ENCODE measurements at places on chromosomes 16 and 17.
A peak's percentile ranks its signal among the peaks of the same experiment; 100 is the strongest.

DNA sequence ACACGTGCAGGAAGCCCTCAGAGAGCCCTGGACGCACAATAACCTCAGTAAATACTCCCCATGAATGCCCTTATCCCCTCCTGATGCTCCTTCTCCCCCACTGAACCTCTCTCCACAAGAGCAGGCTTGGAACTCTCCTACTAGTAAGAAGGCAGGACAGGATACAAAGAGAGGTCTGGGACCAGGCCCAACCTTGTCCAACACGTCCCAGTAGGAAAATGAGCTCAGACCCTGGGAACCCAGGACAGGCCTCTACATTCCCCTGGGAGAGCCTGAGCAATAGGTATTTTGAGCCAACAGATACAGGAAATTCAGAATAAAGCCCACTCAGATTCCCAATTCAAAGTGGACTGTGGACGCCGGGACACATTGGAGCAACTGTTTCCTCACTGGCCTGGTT lies 19.2 kb downstream of the ZNF423 start:
- no peak for DNase-seq

DNA sequence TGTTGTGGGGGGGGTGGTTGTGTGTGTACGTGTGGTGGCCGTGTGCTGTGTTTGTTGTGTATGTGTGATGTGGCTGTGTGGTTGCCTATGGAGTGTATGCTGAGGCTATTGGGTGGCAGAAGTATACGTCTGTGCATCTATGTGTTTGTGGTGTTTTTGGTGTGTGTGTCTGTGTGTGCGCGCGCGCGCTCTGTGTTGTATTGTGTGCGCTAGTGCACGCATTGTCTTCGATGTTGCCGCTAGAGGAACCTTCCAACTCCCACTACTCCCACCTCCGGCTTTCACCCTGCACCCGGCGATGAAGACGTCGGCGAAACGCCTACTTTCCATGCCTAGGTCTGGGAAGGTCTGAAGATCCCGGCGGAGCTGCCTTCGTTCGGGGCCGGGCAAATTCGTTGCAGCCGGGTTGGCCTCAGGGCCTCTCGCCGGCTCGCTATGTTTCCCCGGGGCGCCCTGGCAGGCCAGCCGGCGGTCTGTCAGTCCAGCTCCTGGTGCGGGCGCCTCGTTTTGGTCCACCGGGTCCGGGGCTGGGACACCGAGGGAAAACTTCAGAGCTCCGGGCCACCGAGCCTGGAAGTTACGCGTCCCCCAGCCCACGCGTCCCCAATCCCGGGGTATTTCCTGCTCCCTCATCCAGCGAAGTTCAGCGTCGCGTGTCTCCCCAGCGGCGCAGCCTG lies 5.2 kb upstream of the DLX4 start:
- peak; percentile 18 for DNase-seq

DNA sequence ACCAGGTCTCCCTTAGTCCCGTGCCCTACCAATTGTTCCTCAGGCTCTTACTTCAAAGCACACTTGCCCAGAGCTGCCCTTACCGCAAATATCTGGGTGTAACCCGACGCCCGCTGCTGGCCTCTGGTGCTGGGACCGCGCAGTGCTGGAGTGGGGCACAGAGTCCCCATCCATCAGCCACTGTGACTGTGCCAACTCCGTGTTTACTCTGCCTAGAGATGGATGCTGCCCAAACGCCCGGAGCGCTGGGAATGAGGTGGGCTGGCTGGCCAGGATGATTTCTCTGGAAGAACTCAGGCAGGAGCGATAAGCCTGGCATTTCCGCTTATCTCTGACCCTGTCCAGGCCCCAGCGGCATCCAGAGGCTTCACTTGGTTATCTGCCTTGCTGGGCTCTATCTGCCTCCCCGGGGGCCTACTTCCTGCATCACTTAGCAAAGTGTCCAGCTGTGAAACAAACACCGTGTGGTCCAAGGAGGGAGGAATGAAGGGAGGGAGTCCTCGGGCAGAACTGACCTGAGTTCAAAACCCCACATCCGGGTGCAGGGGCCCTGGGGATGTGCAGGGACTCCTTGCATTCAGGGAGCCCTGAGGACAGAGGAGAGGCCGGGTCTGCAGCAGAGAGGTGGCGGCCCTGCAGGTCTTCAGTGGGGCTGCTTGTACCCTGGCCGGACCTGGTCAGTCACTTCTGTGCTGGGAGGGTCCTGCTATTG lies 9.4 kb upstream of the MYLK3 start:
- no peak for DNase-seq

DNA sequence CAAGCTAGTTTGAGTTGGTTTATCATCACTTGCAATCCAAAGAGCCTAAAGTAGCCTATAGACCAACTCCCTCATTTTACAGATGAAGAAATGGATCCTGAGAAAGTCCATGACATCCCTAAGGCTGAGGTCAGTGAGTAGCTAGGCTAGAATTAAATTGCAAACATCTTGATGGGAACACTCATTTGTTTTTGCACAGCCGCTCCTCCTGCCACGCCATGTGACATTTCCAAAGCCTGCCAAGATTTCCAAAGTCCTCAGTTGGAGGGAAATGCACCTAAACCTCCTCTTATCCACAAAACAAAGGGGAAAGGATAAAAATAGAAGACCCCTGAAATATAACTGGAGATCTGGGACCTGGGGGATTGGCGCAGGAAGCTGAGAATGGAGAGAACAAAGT lies 15.0 kb downstream of the TMEM92 start:
- DNase-seq, result no peak

DNA sequence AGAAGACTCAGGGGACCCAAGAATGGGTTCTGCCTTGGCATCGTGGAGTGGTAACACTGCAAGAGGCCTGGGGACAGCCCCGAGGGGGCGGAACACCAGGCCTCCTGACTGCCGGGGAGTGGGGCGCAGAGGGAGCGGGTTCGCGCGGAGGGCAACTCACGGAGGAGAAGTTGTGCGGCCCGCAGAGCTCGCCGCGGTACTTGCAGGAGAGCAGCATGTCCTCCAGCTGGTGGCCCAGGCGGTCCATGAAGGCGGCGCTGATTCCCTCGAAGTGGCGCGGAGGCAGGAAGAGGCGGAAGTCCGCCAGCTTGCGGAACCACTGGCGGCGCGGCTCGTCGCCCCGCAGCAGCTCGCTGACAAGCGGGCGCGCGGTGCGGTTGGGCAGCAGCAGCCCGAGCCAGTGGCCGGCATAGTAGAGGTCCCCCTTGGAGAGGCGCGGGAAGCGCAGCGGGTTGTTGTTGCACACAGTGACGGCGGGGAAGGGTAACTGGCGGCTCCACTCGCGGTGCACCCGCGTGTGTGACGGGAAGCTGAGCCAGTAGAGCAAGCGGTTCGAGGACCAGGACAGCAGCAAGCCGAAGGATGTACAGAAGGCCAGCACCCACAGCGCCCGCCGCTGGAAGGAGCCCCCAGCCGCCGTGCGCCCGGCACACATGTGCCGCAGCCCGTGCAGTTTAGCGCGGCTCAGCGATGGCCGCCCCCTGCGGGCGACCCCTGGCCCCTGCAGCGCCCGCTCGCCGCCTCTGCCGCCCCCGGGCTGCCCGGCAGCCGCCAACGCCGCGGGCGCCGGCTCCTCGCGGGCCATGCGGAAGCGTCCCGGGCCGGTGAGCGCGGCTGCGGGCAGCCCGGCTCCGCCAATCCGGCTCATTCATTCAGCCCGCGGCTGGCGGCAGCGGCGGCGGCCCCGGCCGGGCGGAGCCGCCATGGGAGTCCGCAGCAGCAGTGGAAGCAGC lies 1.6 kb downstream of the ASIC2 start:
- DNase-seq, result peak; percentile 47

DNA sequence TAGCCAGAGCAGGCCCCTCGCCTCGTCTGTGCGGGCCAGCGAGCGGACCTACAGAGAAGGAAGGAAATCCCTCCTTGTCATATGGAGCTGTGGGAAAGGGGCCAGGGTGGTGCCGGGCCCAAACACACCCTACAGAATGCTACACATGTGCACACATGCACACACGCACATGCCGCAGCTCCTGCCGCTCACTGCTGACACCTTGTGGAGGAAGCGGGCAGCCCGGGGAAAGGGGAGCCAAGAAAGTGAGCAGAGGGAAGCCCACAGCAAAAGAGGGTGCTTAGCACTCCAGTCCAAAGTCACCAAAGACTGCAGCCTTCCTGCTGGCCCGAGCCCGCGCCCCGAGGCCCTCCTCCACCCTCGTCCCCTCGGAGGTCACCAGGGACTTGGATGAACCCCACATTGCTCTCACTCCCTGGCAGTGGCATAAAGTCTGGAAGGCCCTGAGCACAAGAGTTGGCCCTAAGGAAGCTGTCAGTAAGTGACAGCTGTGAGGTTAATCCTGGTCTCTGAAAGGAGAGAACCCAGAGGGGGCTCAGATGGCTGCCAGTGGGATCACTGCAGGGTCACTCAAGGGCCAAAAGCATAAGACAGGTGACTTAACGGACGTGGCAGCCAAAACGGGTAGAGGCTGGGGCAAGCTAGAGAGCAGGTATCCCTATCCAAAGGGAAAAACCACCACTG lies 68.2 kb downstream of the MYO18A start:
- peak; percentile 84 for DNase-seq

GRCh38 chr16:86756882-86757703 lies 178.7 kb downstream of the FOXL1 start:
- DNase-seq, result no peak

DNA sequence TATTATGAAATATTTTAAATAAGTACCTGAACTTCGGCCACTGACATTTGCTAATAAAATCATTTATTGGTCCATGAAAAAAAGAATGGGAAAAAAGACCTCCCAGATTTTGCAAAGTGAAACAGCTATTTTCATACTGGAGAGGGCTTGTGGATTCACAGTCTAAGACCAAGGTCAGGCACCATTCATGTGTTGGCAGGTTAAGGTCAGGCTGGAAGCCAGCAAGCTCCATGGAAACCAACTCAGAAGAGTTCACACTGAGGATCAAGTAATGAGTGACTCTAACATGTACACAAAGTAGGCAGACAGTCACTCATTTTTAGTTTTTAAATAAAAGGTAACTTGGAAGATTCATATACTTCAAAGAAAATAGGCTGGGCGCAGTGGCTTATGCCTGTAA lies 3.4 kb downstream of the DNAJA2 start:
- DNase-seq, result no peak
